NCI-H187 (cell line): ENCODE measurements at places on chromosomes 6 and 20.

DNA sequence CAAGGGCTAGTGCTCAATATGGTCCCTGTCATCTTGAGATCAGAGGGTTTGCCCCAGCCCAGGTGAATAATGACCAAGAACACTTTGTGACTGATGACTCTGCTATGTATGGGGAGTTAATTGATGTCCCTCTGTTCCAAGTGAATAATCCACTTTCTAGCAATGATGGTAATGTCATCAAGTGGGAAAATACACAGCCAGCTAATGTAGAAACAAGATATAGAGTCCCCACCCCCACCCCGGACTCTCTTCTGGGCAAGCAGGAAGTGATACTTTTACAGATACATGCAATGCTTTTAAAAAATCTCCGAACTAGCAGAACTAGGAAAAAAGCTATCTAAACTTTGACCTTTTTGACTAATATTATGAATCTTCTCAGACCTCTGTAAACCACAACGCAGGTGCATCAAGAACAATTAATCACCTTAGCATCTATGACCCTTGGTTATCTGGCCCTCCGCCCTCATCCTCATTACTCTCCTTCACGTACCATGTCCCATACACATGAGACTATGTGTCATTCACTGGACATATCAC is 30.5 kb downstream of the CNR1 start:
- DNase-seq: no peak

DNA sequence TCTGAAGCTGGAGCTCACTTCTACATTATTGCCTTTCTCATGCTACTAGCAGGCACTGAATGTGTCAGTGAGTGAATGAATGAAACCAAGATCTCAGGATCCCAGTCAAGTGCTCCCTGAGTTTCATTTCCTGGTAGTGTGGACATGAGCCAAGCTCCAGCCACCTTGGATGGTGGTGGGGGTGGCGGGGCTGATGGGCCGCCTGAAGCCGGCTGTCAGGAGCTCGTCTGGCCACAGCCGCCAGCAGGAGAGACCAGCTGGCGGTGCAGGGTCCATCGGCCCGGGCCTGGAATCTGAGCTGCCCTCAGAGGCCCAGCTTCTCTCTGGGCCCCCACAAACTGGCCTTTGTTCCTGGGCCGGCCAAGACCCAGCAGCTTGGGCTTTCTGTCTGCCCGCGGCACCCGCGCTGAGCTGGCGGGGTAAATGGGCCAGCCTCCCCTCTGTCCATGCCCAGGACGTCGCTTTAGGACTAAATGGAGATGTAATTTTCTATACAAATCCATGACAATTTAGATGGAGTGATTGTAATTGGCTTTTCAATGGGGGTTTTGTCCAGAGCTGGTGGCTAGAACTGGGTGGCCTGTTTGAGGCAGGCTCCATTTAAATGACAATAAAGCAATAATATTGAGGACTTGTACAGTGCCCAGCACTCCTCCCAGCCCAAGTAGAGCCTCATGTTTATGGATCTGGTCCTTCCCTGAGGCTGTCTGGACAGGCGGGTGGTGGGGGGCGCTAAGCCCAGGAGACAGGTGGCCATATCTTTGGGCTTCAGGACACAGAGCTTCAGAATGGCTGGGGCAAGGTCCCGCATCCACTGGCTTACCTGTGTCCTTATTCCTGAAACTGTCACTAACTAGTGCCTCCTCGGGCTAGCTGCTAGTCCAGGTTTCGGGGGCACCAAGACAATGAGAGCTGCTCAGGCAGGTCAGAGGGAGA is 43.5 kb downstream of the NOL4L start:
- no peak for DNase-seq

DNA sequence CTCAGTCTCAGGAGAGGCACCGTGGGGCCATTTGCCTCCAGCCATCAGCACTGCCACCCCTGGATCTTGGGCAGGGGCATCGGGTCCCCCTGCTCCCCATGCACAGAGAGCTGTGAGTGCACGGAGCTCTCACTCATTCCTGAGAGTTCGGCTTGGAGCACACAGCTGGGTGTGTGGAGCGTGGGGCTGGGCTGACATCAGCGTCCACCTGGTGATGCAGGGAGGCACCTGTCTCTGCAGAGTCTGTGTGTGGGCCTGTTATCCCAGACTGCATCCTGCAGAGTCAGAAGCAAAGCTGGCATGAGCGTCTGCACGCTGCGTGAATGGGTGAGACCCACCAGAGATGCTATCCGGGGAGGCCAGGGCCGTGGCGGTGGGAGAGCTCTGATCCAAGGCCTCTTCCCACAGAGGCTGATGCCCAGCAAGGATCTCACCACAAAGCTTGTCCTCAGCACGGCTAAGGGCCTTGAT is 248.8 kb upstream of the AFDN start:
- no peak for DNase-seq

- DNase-seq: no peak
Observed at GRCh38 chr6:145602726-145603326, 132.5 kb downstream of the EPM2A start.

- no peak for DNase-seq
Observed at GRCh38 chr6:16414205-16414604, 175.8 kb downstream of the GMPR start.

GRCh38 chr6:43428874-43429273 is 1.5 kb downstream of the ABCC10 start:
- DNase-seq: no peak

GRCh38 chr6:17908831-17909230 is 78.6 kb downstream of the KIF13A start:
- no peak for DNase-seq

DNA sequence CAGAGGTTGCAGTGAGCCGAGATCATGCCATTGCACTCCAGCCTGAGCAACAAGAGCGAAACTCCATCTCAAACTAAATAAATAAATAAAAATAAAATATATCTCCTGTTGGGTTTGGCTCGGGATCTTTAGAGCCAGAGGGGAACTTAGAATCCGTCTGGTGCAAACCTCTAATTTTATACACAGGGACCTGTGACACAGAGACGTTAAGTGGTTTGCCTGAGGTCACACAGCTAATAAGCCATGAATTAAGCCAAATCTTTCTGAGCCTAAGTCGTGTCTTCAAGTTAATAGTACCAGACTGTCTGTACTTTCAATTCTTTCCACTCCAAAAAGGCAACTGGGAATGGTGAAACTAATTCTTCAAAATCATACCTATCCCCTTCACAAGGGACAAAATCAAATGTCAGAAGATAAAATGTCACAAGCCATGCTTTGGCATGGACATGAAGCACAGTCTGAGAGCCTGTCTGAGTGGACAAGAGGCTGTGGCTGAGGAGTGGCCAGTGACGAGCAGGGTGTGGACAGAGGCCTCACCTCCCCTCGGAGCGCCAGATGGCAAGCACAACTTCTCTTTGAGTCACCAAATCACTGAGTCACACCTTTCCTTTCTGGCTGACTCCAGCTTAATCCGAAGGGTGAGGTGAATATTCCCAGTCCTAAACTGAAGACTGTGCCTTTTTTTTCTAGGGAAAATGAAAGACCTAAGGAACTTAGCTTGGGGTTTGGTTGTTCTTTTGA is 177.4 kb downstream of the TFAP2A start:
- no peak for DNase-seq

DNA sequence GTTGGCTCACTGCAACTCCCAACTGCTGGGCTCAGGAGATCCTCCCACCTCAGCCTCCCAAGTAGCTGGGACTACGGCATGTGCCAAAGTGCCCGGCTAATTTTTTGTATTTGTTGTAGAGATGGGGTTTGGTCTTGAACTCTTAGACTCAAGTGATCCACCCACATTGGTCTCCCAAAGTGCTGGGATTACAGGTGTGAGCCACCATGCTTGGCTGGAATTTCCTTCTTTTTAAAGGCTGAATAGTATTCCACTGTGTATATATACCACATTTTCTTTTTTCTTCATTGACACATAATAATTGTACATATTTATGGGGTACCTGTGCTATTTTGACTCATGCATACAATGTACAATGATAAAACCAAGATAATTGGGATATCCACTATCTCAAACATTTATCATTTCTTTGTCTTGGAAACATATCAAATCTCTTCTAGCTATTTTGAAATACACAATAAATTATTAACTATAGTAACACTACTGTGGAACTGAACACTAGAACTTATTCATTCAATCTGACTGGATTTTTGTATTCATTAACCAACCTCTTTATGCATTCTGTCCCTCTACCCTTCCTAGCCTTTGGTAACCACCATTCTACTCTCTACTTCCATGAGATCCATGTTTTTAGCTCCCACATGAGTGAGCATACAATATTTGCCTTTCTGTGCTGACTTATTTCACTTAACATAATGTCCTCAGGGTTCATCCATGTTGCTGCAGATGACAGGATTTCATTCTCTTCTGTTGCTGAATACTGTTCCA is 7.8 kb downstream of the MDC1 start:
- DNase-seq: no peak

GRCh38 chr6:165013701-165014100 is 295.7 kb downstream of the C6orf118 start:
- DNase-seq: no peak

DNA sequence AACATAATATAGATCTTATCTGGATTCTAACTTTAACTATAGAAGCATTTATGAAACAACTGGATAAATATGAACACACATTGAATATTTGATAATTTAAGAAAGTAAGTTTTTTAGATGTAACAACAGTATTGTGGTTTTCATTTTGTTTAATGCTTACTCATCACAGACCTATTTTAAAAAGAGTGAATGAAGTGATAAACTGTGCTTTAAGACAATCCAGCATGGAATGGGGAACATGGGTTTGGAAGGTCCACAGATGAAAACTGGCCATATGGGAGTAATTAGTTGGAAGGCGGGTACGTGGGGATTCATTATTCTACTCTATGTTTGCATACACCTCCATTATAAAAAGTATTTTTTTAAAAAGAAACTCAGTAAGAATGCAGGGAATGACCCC is 21.2 kb downstream of the EPB41L2 start:
- DNase-seq: no peak

DNA sequence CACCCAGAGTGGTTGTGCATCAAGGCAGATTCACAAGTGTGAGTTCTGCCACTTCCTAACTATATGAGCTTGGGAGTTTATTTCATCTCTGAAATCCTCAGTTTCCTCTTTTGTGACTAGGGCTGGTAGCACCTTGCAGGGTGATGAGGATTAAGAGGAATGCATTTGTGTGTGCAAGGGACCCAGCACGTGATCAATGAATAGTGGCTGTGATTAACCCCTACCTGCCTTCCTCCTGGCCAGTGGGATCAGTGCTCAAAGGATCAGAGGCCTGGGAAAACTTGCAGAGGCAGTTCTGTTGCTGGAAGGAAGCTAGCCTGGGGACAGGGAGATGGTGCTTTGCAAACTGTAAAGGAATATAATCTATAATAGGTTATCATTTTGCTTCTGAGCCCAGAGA is 7.3 kb downstream of the SDC4 start:
- no peak for DNase-seq

GRCh38 chr20:17669306-17669931 is 12.6 kb downstream of the RRBP1 start:
- no peak for DNase-seq

DNA sequence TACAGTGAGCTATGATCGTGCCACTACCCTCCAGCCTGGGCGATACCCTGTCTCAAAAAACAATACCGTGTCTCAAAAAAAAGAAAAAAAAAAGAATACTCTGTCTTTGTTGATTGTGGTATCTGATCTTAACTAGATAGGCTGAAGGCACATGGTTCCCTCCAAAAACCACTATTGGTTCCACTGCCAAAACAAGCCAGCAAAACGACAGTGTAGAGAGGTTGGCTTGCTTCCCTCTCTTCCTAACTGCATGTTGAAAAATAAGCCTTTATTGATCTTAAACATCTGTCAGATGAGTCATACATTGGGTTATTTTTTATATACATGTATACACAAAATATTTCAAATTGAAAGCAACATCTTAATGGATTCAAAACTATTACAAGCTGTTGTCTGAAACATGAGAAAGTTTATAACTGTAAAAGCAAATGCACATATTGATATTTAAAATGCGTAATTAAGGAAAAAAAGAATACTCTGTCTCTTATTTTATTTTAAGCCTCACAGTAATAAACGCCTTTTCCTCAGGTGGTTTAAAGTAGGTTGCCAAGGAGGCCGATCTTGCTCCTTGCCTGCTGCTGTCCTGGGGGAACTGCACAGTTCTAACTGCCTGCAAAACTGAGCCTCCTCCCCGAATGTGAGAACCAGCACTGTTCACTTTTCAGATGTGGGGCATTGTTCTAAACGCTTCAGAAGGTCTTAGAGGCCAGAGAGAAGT is 7.0 kb upstream of the NINL start:
- no peak for DNase-seq

DNA sequence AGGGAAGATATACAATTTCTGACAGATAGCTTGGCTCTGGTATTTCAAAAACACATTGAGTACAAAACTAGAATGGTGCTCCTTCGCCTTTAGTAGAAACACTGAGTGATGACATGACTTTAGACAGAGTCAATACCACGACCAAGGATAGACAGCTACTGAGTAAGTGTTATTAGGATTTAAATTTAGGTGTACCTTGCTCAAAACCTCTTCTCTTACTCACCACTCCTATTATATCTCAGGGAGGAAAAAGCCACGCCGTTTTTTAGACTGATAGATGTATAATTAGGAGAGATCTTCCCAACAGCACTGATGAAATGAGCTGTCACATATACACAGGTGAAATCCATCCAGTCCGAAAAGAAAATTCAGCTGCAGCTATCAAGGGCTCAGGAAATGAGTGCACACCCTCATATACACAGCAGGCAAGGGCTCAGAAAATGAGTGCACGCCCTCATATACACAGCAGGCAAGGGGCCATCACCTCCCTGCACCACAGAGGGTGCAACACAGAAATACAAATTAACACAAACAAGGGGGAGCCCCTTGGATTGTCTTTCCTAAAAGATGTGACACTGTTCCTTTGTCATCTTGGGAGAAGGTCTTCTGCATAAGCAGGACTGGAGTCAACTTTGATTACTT is 53.7 kb downstream of the LYRM4 start:
- DNase-seq: no peak
